Stimulated activated CD4-positive, alpha-beta T cell treated with anti-CD3 and anti-CD28 coated beads, Interleukin-1b, Interleukin-23, amount 100 ng/mL, for 1 hour (primary cell): ENCODE measurements at places on chromosomes 6 and 20.

DNA sequence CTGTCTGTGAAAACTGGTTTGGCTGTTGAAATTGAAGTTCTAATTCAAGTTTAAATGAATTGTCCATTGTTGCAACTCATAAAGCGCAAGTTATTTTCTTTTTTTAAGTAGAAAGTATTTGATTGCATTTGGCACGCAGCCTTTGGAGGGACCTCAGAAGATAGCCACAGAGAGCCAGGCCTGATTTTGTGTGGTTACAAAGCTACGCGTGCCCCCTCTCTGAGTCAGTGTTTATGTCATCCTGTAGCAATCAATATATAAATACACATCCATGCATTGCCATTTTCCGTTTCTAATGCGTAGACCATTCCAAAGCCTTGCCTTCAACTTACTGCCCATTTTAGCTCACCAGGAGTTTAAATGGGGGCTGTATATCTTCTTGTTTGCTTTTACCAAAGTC, 173.2 kb downstream of the TMEM242 start:
- DNase-seq: no peak

GRCh38 chr6:88246654-88247053, 80.5 kb upstream of the CNR1 start:
- no peak for DNase-seq

GRCh38 chr20:25056690-25057233, 1.2 kb downstream of the ACSS1 start:
- no peak for DNase-seq

- DNase-seq: no peak
Measured at GRCh38 chr6:15266423-15266996, 20.6 kb downstream of the JARID2 start.

- no peak for DNase-seq
Measured at GRCh38 chr20:32478576-32478975, 106.6 kb downstream of the NOL4L start.

GRCh38 chr6:143098054-143098671, 37.5 kb downstream of the AIG1 start:
- no peak for DNase-seq
